ENCODE measurements at places on chromosomes 6 and 20.

GRCh38 chr6:42163981-42164380 is 9.2 kb upstream of the GUCA1A start:
- DNase-seq: no peak

- DNase-seq: no peak
These were observed 5.1 kb downstream of the RING1 start for GRCh38 chr6:33213166-33213988.

DNA sequence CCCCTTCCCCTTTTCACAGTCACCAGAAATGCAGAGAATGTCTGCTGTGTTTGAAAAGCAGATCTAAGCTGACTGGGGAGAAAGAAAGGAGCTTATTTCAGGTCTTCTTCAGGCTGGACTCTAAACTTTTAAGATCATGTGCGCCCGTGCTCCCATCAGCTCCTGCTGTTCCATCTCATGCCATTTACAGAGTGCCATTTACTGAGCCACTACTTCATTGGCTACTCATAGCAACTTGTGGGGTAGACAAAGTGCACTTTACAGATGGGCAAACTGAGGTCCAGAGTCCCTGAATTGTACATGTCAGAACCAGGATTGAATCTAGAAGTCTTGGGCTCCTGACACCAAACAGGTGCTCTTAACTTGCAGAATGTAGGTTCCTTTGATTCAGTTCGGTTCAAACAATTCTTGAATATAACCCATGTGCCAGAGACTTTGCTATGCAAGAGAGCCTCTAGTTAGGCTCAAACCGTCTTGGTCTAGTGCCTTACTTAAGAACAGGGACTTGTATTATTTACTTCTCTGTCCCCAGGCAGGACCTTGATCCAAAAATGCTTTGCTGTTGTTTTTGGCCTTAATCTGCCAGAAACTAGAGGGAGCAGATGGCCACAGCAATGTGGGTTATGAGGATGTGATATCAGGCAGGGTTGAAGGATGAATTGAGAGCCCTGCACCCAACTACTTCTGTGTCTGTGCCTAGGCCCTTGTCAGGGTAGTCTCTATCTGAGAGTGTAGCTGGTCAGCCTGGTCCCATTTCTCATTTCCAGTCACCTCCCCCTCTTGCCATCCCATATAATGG is 56.4 kb downstream of the RALY start:
- no peak for DNase-seq

DNA sequence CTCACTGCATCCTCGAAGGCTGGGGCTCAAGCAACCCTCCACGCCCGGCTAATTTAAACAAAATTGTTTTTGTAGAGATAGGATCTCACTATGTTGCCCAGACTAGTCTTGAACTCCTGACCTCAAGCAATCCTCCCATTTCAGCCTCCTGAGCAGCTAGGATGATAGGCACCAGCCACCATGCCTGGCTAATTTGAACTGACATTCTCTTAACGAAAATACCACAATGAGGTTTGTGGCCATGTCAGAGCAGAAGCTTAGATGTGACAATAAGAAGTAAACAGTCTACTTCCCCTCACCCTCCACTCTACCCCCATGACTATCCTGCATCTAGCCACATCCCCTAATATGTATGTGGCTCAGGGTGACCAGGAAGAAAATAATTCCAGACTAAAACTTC is 74.8 kb upstream of the PLCB4 start:
- DNase-seq: no peak

DNA sequence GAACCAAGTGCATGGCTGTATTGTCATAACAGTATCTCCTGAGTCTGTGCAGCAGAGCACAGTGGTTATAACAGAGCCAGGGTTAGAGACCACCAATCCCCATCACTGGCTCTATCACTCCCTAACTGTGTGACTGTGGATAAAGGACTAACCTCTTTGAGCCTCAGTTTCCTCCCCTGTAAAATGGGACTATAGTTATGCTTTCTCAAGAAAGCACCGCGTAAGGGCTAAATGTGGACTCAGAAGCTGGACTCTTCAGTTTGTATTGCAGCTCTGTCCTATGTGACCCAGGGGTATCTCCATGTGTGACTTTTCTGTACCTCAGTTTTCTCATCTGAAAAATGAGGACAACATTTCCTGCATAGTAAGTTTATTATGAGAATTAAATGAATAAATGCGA is 59.9 kb downstream of the TRAM2 start:
- DNase-seq: no peak

GRCh38 chr6:36742146-36742545 is 44.5 kb downstream of the RAB44 start:
- no peak for DNase-seq

GRCh38 chr6:33925936-33926335 is 122.1 kb upstream of the MLN start:
- DNase-seq: no peak

DNA sequence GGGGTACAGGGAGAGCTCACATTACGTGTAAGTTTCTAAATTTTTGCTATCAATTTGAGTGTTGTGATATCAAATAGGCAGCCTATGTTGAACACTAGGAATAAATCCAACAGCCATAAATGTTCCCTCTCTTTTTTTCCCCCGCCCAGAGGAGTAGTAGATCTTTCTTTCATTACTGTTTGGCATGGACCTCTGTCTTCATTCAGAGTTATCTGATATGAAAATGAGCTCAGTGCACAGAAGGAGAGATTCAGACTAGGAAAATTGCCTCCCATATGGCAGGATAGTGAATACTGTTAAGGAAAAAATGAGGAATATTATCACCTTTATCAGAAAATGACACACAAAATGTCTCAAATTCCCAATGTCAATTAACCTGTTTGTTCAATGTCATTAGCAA is 110.0 kb upstream of the EYS start:
- no peak for DNase-seq

DNA sequence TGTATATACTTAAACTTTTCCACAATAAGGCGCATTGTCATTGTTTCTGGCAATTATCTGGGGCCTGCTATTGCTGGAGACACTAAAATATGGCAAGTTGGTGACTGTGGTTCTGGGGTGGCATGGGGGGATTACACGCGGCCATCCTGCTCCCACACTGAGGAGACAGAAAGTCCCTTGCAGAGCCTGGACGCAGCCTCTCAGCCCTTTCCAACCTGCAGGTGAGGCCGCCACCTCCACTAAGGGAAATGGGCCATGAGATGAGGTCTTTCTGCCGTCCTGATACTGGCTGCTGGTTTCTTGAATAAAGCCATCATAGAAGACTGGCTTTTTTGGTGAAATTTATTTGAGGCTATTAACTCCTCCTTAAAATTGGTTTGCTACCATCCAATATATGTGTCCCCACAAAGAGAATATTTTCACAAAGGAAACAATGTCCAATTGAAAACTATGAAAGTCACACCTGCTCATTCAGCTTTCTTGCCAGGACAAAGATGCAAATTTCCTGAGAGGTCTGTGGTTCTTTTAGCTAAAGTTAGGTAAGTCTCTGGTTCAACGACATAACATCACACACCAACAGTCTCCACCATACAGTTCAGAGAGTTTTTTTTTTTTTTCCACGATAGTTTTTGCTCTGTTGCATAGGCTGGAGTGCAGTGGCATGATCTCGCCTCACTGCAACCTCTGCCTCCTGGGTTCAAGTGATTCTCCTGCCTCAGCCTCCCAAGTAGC is 13.0 kb downstream of the TXNDC5 start:
- DNase-seq: no peak
